ENCODE measurements at places on chromosomes 11 and 22.

GRCh38 chr11:132944569-132944944, 587.7 kb downstream of the OPCML start:
- no peak for DNase-seq

- DNase-seq: no peak
Observed at GRCh38 chr11:69874178-69874983, 55.2 kb upstream of the FGF3 start.

GRCh38 chr11:64003807-64004589, 17.8 kb downstream of the OTUB1 start:
- no peak for DNase-seq

DNA sequence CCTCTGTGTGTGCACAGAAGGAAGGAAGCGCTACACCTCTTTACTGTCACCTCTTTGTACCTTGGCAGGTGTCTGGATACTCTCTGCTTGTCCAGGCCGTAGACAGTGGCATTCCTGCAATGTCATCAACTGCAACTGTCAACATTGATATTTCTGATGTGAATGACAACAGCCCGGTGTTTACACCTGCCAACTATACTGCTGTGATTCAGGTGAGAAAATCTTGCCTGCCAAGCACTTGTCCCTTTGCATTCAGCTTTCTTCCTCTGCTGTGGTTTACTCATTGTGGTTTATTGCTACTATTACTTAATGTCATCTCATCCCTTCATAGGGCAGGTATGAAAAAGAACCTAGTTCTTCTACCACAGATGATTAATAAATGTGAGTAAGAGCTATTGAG, 131.9 kb upstream of the MTNR1B start:
- no peak for DNase-seq

DNA sequence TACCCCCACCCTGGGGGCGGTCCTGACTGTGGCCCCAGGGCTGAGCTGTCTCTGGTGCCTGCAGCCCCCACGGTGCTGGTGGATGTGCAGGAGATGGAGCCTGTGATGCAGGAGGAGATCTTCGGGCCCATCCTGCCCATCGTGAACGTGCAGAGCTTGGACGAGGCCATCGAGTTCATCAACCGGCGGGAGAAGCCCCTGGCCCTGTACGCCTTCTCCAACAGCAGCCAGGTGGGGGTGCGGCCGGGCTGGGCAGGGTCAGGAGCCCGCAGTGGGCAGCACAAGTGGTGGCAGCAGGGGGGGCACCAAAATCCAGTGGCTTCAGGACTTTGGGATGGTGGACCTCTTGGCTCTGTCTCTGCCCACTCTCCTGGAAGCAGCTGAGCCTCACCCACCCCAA, 8.0 kb upstream of the NDUFS8 start:
- no peak for DNase-seq

DNA sequence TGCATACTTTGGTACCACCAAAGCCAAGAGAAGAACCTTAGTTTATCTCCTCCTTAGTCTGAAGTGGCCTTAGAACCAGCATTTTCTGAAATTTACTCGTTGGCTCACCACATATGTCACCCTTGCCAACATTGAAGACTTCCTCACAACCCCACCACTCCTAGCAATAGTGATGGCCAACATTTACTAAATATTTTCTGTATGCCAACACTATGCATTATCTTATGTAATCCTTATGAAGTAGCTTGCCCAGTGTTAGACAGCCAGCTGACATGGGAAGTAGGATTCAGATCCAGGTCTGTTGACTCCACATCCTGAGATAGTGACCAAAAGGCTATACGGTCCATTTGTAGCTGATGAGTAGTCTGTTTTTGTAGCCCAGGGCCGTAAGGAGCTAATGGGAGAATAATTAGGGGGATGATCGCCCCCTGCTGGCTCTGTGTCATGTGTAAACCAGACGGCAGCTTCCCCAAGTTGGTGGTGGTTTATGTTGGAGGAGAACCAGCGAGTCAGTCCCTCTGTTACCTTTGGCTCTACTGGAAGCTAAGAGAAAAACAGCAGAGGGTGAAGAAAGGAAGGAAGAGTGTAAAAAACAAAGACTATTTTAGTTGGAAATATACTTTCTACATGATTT, 120.5 kb upstream of the RASSF10 start:
- DNase-seq: peak; percentile 36
